GM12891 (cell line): ENCODE measurements at places on chromosomes 12 and 14.

DNA sequence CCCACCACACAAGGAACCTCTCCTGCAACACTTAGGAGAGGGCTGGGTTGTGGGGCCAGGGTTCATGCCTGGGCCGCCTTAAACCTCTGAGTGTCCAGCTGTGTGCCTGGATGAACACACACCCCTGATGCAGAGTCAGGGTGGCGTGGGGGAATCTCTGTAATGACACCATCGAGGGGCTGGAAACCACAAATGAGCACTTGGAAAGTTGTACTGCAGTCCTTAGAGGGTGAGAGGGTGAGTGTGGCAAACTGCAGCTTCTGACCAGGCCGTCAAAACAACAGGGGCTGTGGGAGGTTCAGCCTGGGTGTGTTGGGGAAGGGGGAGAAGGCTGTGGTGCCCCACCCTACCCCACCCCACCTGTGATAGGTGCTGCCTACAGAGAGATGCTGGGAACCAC is 12.4 kb upstream of the KRT5 start:
- no peak for DNase-seq

- DNase-seq = no peak
Observed at GRCh38 chr14:72527591-72527990, 366.3 kb downstream of the DPF3 start.

GRCh38 chr14:39071096-39071495 is 31.9 kb downstream of the SEC23A start:
- no peak for DNase-seq

DNA sequence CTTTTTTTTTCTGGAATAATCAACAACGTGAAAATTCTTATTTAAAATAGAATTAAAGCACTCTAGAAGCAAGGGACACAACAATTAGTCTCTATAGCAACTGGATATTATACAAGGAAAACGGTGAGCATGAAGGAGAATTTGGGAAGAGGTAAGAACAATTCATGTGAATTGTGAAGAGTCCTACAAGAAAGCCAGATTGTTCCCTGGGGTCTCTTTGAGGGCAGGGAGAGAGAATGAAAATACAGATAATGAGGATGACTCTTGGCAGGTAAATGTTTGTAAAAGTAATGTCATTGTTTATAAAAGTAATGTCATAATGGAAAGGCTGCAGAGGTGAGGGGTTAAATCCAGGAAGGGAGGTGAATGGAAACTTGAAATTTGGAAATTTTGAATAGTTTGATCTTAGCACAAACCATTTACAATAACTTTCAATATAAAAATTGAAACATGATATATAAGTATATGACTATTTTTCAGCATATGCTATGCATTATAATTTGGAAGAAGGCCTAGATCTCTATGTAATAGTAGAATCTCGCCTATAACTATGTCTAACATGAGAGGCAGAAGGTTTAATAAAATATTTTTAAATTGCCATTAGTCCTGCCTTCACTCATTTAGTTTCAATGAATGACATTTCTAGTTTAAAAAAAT is 378.8 kb upstream of the DCN start:
- no peak for DNase-seq

DNA sequence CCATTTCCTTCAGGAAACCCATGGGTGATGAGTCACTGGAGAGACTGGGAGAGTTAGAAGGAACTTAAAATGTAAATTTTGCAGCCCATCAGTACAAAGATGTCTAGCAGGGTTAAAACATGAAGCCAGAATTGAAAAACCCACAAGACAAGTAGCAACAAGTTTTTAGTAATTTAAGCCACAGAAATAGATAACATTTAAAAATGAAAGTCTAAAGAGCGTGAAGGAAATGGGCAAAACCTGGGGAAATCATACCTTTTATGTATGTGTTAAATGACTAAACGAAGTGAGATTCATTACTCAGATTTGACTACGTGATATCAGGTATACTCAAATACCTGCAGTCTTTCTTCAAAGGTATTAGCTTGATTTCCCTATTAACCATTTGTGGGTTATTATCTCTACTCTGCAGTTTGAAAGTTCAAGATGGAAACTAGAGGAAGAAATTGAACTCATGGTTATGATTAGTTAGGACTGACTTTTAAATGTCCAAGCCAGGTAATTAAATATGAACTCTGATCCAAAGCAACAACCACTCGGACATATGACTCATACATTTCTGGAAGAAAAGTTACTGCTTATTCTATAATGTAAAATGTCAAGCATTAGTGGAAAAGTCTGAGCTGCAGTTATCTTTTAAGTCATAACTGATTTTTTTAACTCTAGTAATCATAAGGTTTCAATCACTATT is 84.1 kb downstream of the ITPR2 start:
- DNase-seq = no peak
